ENCODE measurements at places on chromosomes 2 and 18.

- DNase-seq: no peak
These were observed 28.0 kb downstream of the RBBP8 start for GRCh38 chr18:22961156-22961555.

- DNase-seq: no peak
These were observed 312.1 kb downstream of the TMX3 start for GRCh38 chr18:68402784-68403183.

GRCh38 chr2:152445791-152446201 lies 110.8 kb downstream of the FMNL2 start:
- no peak for DNase-seq

GRCh38 chr2:66515743-66516142 lies 80.8 kb downstream of the MEIS1 start:
- DNase-seq: no peak

GRCh38 chr2:54602736-54603322 lies 120.6 kb upstream of the EML6 start:
- no peak for DNase-seq

DNA sequence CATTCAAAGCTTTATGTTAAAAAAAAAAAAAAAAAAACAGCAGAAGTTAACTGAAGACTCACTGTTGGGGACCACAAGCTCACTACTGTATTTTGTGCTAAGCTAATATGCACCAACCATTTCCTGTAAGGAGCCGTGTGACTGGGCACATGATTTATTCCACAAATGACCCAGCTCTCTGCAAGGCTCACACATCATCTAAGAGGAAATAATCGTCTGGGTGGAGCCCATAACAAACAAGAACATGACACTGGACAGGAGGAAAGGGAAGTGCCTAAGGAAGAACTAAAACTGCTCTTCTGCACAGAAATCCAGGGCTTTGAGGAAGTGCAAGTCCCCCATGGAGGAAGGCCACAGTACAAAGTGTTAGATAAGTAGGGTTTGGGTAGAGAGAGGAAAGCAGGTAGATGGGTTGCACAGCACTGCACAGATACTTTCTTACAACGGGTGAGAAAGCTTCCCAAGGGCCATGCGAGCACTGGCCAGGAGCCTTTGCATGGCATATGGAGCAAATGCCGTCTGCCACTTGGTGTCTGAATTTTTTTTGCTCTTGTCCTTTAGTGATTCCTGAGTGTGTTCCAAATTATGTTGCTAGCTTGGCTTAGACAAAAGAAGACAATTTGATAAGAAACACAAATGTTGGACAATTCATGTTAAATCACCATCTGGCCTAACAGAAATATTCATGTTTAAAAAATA lies 24.4 kb downstream of the NFE2L2 start:
- DNase-seq: peak; percentile 32

DNA sequence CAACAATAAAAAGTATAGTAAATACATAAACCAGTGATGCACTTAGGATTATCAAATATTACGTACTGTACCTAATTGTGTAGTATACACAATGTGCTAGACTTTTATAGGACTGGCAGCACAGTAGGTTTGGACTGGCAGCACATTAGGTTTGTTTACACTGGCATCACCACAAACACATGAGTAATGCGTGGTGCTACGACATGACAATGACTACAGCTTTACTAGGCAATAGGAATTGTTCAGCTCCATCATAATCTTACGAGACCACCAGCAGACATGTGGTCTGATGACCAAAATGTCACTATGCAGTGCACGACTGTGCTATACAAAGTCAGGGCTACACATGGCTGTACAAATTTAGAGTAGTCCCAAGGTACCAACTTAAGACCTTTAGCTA lies 2.3 kb downstream of the MBOAT2 start:
- DNase-seq: no peak

DNA sequence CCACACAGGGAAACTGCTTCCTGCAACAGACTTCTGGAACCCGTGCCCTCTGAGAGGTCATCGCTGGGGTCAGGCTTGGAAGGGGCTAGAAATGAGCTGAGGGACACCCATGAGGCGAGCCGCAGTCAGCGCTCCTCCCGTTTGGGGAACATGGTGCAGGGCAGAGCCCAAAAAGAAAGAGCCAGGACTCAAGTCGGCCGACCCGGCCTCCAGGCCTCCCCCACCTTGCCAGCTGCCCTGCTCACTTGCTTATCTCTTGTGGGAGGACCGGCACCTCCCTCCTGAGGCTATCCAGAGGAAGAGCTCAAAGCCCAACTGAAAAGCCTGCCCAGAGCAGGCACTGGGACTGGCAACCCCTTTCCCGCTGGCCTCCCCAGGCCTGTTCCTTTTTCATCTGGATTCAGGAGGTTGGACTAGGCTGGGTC lies 43.6 kb downstream of the SCTR start:
- no peak for DNase-seq

DNA sequence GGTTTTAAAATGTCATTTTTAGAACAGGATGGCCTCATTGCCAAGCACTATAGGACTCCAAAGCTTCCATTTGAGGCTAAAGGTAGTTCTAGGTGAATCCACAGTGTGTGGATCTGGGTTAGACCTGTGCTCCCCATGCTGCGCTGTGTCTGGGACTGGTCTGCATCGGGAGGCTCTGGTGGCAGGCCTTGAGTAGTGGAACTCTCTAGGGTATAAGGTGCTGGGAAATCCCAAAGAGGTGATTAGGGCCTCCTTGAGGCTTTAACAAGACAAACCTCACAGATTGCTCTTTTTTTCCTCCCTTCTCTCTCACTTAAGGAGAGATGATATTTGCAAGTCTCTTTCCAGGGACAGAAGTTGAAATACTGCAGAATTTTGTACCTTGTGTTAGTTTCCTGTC lies 9.3 kb downstream of the SEC11C start:
- no peak for DNase-seq

- no peak for DNase-seq
These were observed 17.1 kb upstream of the DNMT3A start for GRCh38 chr2:25358836-25359235.

DNA sequence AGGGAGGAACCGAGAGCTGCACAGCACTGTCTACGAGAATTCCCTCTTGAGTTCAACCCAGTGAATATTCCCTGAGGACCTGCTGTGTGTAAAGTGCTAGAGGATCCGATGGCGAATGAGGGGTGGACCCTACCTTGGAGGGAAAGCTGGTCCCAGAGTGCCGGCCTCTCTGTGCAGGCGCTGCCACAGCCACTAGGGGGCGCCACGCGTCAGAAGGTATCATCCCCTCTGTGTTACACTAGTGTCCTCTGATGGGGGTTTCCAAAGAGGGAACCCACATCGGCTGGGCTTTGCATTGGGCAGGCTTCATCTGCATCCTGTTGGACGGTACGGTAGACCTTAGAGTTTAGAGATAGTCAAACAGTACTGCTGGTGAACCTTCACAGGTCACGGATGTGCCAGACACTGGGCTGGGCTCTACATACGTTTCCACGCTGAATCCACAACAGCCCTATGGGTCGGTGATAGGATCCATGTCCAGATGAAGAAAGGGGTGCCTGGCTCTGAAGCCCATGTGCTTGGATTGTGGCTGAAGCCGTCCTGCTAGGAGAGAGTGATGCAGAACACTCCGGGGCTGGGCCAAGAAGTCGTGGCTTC lies 39.0 kb downstream of the COA5 start:
- peak; percentile 71 for DNase-seq

DNA sequence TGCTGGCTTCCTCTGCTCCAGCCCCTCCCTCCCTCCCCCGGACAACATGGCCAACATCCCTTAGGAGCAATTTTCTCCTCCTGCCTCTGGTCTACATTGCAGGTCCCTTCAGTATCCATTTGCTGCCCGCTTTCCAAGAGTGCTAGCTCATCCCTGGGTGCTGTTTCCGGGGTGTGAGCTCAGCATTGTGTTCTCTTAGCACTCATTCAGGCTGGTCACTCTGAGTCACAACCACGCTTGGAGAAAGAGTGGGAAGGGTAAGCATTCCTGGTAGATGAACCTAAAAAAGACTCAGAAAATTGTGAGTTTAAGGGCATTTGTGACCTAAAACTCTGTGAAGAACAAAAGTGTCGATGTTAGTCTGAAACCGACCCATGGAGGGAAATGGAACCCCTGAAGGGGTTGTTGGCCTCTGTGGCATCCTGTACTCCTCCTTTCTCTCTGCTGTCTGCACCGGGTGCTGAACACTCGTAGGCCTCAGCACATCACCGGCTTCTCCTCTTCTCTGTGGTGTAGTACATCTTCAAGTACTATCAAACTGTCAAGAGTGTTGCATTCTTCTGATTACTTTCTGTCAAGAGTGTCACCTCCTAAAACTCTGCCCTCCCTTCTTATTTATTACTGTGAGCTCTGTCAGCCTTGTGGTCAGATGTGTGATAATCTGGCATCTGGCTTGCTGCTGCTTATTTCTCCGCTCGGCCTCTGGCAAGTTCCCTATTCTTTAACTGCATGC lies 73.0 kb downstream of the CTNNA2 start:
- no peak for DNase-seq

DNA sequence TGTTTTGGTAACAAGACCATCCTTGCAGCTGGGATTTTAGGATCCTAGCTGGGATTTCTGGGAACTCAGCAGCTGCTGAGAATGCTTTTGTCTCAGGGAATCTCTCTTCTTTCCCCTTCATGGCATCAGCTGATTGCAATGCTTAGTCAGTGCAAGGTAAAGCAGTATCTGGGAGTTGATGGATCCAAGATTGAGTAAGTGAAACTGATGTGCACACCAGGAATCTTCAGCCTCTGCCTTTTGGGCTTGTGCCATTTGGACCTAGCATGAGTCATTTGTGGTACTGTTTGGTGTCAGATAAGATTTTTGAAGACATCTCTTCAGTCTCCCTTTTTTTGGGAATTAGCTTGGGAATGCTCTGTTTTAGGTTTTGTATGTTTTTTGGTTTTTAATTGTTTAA lies 363.3 kb upstream of the TFPI start:
- no peak for DNase-seq

DNA sequence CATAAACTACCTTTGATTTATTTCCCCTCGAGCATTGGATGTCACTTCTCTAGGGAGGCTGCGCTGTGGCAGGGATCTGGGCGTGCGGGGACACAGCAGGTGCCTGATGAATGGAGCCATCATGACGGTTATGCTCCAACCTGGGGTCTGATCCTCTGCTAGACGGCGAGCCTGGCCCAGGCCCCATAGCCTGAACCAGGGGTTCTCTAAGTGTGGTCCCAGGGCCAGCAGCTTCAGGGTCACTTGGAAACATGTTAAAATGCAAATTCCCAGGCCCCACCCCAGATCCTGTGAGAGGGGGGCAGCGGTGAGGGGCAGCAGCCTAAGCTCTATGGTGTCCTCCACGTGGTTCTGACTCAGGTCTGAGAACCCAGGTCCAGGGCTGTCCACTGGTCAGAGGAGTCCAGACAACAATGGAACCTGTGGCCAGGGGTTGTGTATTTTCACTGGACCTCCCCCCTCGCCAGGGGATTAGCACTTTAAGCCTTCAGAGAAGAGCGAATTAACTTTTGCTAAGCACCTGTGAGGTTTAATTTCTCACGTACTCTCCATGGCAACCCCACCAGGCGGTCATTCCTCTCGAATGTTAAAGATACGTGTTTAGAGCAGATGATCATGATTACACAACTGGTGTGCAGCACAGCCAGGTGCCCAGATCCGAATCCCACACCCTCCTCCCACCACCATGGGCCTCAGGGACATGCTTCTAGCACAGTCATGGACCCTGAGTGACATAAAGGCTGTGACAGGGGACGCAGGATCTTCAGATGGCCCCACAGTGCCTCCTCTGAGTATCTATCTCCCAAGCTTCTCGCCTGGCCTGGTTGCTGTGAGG lies 1.6 kb upstream of the ARHGEF4 start:
- DNase-seq: no peak

GRCh38 chr2:147777394-147777793 lies 67.4 kb upstream of the ACVR2A start:
- no peak for DNase-seq

DNA sequence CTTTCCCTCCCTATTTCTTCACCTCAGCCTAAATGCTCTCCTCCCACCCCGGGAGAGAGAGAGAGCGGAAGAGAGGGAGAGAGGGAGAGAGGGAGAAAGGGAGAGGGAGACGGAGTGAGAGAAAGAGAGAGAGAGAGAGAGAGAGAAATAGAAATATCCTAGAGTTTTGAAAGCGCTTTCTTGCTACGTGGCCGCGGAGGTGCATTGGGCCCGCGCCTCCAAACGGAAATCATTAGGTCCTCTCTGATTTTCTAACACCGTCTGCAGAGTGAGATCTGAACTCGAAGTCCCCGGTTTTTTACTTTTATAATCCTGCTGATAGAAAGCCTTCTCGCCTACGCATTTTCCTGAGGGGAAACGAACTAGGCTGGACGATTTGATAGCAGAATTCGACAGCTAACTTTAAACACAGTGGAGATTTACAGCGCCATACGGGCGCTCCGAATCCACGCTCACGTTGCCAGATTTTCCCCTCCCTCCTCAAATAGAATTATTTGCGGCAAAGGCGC lies 903 bp upstream of the EVX2 start:
- no peak for DNase-seq

GRCh38 chr2:11406958-11407381 lies 59.0 kb downstream of the E2F6 start:
- no peak for DNase-seq

GRCh38 chr18:48962252-48962993 lies 11.7 kb upstream of the SMAD7 start:
- no peak for DNase-seq

- DNase-seq: no peak
These were observed 54.8 kb upstream of the ASB18 start for GRCh38 chr2:236319036-236319435.

- DNase-seq: no peak
These were observed 695.5 kb downstream of the LRRTM4 start for GRCh38 chr2:76826691-76827090.

- no peak for DNase-seq
These were observed 104.0 kb upstream of the ARHGAP28 start for GRCh38 chr18:6625481-6625880.

- DNase-seq: no peak
These were observed 40.0 kb downstream of the HK2 start for GRCh38 chr2:74873678-74874640.

- no peak for DNase-seq
These were observed 1.6 kb downstream of the ADCY3 start for GRCh38 chr2:24918326-24919036.

- no peak for DNase-seq
These were observed 112.0 kb downstream of the TRABD2A start for GRCh38 chr2:84768840-84769239.

GRCh38 chr18:48937869-48938750 lies 12.7 kb downstream of the SMAD7 start:
- no peak for DNase-seq
